Dermis microvascular lymphatic vessel endothelial cell (primary cell): ENCODE measurements at places on chromosomes 1 and 21. TPM values are rescaled to one million over a fixed set of nuclear protein-coding genes. Genes with fewer than 3 reads are reported as not detected.

DNA sequence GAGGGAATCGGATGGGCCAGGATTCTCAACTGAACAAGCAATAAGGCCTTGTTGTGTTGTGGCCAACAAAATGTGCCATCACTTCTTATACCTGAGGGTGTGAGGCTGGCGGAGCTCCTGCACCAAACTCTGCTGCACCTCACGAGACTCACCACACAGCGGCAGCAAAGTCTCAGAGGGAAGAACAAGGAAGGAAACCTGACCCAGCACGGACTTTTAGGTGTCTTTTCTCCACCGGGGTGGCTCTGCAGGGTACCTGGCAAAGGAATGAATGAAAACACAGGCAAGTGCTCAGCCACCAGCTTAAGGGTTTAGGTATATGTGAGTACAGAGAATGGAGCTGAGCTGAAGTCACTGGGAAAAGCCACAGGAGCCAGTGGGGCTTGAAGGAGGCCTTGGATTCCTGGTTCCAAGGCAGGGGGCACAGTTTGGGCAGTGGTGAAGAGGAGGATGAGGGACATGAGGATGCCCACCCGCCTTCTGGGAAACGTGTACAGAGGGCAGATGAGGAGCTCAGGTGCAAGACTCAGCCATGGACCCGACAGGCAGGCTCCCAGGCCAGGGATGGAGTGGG, 31.1 kb upstream of the HSD3B1 start:
- DNase-seq = peak; percentile 24

DNA sequence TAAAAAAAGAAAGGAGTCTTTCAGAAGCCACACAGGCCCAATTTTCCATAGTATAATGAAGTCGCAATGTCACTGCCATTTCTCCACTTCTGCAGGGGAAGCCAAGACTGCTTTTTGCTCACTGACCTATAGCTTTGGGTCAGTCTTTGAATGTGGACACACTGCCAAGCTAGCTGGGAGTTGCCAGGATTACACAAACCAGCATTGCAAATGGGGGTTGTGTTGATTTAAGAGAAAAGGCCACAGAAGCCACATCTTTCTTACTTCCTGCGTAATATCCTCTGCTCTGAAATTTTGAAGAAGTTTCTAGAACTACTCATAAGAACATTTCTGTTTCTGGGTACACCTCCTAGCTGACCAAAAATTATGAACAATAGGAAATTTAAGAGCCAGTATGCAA, 45.8 kb upstream of the SAMSN1 start:
- peak; percentile 20 for DNase-seq

- no peak for DNase-seq
Measured at GRCh38 chr1:42841010-42841409, 5.4 kb upstream of the ZNF691 start.

- no peak for DNase-seq
Measured at GRCh38 chr1:222370081-222370912, 177.6 kb downstream of the HHIPL2 start.

DNA sequence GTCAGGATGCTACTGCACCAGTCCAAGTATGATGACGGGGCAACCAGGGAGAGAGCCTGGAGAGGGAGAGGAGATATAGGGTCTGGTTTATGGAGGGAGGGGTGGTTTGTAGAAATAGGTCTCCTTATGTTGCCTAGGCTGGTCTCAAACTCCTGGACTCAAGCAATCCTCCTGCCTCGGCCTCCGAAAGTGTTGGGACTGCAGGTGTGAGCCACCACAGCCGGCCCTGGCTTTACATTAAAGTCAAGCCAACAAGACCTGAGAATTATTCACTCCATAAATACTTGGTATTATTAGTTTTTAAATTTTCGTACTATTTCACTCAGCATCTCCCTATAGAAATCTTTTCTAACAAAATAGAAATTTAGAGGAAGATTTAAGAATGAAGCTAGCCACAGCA, 86.8 kb downstream of the MATN1 start:
- DNase-seq = no peak

- DNase-seq = no peak
Measured at GRCh38 chr1:172325531-172325930, 95.0 kb upstream of the C1orf105 start.

GRCh38 chr21:17730782-17731181, 88.4 kb downstream of the C21orf91 start:
- DNase-seq = no peak

LRRIQ3 gene
- total RNA-seq = 0.13 and 0.51 TPM in 2 replicates

GRCh38 chr21:34276711-34277425, 86.9 kb upstream of the KCNE2 start:
- no peak for DNase-seq

C8B gene
- not detected in 2 replicates for total RNA-seq

DNA sequence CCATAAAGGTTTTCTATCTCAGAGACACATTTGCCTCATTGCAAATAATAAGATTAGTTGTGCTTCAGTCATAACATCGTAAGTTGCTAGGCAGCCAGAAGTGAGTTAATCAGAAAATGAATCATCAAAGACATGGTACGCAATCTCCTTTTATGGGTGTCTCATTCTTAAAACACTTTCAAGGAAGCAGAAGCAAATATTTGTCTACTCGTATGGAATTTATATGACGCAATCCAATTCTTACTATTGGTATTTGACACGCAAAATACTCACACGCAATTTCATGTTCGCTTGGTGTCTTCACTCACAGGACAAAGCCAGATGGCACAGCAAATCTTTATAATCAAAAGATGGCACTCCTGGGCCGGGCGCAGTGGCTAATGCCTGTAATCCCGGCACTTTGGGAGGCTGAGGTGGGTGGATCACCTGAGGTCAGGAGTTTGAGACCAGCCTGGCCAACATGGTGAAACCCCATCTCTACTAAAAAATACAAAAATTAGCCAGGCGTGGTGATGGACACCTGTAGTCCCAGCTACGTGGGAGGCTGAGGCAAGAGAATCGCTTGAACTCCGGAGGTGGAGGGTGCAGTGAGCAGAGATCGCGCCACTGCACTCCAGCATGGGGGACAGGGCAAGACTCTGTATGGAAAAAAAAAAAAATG, 56.4 kb downstream of the HLCS start:
- no peak for DNase-seq

GRCh38 chr1:12180315-12180714, 13.5 kb downstream of the TNFRSF1B start:
- no peak for DNase-seq

OR6K3 gene
- not detected in 2 replicates for total RNA-seq

SPRR2F gene
- not detected in 2 replicates for total RNA-seq
